ENCODE measurements at places on chromosomes 3 and 15.

DNA sequence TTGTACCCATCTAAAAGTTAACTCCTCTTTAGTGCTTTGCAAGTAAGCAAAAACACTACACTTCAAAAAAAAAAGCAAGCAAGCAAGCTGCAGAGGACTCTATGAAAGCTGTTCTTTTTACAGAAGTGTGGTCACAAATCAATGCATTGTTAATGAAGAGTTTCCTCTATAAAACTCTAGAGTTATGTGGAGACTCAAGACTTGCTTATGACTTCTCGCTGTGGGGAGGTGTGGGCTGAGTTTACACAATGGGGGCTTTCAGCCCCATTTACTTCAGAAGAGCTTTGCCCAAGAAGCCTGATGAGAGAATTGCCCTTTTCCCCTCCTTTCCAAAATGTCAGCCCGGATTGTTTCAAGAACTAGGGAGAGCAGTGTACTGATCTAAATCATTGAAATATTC lies 144.4 kb downstream of the IGSF11 start:
- no peak for DNase-seq

DNA sequence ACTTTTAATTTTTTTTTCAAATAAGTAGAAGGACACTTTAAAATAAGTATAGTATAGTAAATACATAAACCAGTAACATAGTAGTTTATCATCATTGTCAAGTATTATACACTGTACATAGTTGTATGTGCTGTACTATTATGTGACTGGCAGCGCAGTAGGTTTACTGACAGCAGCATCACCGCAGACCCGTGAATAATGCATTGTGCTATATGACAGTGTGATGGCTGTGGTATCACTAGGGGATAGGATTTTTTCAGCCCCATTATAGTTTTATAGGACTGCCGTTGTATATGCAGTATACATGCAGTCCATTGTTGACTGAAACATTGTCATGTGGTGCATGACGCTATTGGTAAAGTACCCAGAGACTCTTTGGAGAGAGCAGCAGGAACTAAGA lies 306.5 kb downstream of the SQOR start:
- no peak for DNase-seq

GRCh38 chr3:38582941-38583645 lies 66.4 kb downstream of the SCN5A start:
- no peak for DNase-seq

- no peak for DNase-seq
These were observed 589.2 kb downstream of the ROBO1 start for GRCh38 chr3:79178471-79179180.

DNA sequence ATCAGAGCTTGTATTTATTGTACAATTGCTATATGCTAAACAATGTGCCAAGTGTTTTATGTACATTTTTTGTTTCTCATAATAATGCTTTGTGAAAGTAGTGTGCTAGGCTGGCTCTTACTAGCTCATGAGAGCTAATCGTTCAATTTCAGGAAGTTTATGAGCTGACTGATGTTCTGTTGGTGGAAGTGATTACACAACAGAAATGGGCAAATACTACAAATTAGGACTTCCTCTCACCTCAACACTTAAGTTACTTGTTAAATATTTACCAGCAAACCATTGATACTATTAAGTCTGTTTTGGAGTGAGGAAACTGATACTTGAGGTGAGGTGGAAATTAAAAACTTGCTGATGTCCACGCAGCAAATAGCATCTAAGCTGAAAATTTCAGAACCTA lies 32.3 kb downstream of the SLC9C1 start:
- no peak for DNase-seq

DNA sequence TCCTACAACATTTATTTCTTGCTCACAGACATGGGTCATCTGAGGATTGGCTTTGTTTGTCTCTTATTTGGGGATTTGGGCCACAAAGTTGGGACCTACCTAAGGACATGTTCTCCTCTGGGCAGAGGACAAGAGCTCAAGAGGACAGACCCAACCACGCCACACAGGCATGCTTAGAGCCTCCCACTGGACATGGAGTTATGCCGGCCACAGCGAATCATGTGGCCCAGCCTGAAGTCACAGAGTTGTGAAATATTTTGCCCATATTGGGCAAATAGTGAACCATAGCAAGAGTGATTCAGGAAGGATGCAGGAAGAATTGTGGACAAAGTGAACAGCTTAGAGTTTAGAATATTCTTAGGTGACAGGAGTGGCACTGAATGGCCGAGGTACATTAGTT lies 9.9 kb downstream of the TRAK1 start:
- DNase-seq, result no peak

- DNase-seq, result no peak
These were observed 22.4 kb downstream of the LRRC58 start for GRCh38 chr3:120326784-120327183.

GRCh38 chr3:166372571-166373106 lies 535.4 kb upstream of the BCHE start:
- DNase-seq, result no peak

DNA sequence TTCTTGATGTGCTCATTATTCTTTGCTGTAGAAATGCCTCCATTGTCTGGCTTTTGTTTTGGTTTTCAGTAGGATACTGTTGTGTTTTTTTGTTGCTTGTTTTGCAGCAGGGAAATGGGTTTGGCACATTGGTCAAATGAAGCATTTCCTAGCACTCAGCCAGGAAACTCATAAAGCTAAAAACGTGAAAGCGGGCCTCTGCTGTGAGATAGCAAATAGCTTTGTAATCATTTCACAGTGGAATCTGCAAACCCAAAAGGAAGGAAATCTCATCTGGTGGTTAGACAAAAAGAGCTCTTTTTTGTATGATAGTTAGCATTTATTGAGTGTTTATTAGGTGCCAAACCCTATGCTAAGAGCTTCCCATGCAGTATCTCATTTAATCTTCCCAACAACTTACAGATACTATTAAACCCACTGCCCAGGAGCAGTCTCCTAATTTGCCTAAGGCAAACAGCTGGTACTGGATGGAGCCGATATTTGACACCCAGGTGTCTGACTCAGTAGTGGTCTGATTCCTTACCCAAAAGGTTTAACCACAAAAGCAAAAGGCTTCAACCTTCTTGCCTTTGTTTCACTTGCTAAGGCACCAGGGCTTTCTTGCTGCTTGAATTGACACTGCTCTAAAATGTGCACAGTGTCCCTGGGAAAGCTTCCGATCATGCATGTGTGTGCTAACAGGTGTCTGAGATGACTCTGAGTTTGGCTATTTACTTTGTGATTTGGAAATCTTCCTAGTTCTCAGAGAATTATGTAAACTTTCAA lies 527.9 kb upstream of the MDFIC2 start:
- DNase-seq, result no peak

- DNase-seq, result no peak
These were observed 51.9 kb upstream of the ATP2B2 start for GRCh38 chr3:10557250-10557649.

All from NCI-H1417 treated with DMSO at 0.1 percent for 48 hours (cell line).